GM23338 (cell line): ENCODE measurements at places on chromosomes 3 and 15. TPM values are rescaled to one million over a fixed set of nuclear protein-coding genes. Genes with fewer than 3 reads are reported as not detected.

DNA sequence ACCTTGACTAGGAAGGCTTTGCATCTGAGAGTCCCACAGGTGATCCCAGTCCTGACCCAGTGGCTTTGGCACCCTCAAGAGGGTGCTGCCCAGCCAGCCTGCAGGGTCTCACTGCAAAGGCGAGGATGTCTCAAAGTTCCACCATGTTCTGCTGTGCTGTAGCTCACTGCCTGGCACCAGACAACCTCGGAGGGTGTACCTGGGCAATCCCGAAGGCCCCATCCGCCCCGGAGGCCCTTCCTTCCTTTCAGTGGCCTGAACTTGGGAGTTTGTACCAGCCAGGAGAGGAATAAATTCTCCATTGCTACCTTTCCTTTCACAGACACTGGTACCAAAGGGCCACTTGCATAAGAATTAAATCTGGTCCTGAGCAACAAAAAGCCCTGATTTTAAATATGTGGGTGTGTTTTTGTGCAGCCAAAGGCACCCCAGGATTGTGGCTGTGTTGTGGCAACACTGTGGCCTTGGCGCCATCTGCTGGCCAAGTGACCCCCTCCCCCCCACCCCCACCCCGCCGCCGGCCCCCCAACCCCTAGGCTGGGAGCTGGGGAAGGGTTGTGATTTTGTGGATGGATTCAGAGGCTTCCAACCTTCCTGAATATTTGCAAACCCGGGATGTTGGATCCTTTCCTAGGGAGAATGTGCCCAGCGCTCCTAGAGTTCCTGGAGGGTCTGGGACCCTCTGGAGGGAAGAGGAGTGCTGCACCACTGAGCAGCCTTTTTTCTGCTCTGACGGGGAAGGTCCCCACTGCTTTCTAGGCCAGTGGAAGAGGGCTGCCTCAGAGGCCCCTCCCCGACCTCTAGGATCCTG lies 9.7 kb upstream of the PTPN23 start:
- DNase-seq, result peak; percentile 72

GRCh38 chr15:98711810-98712209 lies 63.5 kb downstream of the IGF1R start:
- DNase-seq, result no peak

GRCh38 chr3:113758389-113759024 lies 11.7 kb downstream of the ATP6V1A start:
- no peak for DNase-seq

DNA sequence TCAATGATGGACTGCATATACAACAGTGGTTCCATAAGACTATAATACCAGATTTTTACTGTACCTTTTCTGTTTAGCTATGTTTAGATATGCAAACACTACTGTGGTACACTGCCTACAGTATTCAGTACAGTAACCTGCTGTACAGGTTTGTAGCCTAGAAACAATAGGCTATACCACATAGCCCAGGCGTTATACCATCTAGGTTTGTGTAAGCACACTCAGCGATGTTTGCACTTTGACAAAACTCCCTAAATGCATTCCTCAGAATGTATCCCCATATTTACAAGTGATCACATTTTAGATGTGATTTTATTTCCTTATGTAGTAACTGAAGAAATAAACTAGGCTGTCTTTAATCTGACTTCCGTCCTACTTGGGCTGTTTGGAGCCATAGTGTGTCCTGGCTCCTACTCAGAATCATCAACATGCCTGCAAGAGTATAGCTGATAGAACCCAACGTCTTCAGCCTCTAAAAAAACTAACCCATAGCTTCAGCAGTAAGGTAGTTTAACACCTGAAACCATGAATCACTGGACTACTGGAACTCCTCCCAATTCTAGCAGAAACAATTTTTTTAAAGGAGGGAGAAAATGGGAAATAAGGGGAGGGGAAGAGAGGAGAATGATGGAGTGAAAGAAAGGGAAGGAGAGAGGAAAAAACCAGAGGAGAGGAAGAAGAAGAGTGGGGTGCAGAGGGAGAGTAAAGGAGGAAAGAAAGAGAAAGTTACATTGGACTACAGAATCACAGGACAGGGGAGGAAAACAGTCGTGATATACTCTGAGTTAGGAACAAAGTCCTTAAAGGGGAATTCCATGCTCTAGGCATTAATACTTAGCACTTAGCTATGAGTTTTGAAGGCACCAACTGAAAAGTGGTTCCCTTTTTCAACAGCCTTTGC lies 67.7 kb upstream of the PLXND1 start:
- no peak for DNase-seq

DNA sequence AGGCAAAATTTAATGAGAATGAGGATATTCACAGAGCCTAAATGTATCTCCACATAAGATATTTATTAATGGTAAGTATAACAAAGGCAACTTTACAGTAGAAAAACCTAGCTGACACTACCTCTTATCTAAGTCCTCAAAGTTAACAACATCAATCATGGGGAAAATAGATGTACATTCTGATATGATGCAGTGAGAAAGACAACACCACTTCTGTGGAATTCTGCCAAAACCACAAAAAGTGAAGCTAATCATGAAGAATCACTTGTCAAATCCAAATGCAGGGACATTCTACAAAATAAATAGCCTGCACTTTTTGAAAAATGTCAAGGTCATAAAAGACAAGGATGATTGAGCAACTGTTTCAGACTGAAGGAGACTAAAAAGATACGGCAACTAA lies 27.5 kb upstream of the EOMES start:
- DNase-seq, result no peak

- no peak for DNase-seq
Measured at GRCh38 chr3:10228248-10228950, 19.9 kb upstream of the TATDN2 start.

DNA sequence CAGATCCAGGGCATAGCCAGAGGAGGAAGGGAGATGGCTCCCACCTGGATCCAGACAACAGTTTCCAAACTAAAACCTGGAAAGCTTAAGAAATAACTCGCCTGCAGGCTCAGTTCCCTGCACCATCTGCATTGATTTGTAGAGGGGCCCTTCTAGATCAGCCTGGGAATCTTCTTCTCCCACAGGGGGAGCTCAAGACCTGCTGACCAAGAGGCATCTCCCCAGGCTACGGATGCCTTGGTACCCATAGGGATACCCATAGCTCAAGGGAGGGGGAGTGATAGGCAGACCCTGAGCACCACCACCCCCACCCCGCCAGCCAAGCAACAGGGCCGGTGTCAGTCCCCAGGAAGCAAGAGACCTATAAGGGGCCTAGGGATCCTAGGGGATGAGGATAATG lies 28.0 kb upstream of the DCLK3 start:
- peak; percentile 86 for DNase-seq

DNA sequence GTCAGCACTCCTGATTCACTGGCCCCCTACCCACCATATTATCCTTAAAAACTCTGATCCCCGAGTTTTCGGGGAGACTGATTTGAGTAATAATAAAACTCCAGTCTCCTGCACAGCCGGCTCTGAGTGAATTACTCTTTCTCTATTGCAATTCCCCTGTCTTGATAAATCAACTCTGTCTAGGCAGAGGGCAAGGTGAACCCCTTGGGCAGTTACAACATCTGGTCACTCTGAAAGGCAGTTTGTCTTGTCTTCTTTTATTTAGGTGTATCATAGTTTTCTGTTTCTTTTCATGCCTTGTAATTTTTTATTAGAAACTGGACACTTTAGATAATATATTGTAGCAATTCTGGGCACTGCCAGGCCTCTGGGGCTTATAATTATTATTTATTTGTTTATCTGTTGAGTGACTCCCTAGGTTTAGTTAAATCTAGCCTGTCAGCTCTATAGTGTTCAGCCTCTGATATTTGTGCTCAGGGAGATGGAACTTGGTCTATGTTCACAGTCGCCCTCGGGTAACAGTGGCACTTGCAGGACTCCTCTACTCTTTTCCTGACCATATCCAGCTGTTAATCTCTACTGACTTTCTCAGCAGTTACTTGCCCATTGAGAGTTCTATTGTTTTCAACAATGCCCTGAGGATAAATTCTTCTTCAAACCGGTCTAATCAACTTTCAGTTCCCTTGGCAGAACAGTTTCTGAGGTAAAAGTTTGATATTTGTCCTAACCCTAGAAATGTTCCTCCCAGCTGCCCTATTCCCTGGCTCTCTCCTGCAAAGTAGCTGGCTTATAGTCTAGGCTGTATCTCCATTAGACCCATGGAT lies 15.5 kb upstream of the PLAAT1 start:
- peak; percentile 13 for DNase-seq

GRCh38 chr15:43260011-43260615 lies 6.6 kb downstream of the TGM5 start:
- no peak for DNase-seq

GRCh38 chr3:79086514-79086913 lies 681.3 kb downstream of the ROBO1 start:
- DNase-seq, result peak; percentile 81

DNA sequence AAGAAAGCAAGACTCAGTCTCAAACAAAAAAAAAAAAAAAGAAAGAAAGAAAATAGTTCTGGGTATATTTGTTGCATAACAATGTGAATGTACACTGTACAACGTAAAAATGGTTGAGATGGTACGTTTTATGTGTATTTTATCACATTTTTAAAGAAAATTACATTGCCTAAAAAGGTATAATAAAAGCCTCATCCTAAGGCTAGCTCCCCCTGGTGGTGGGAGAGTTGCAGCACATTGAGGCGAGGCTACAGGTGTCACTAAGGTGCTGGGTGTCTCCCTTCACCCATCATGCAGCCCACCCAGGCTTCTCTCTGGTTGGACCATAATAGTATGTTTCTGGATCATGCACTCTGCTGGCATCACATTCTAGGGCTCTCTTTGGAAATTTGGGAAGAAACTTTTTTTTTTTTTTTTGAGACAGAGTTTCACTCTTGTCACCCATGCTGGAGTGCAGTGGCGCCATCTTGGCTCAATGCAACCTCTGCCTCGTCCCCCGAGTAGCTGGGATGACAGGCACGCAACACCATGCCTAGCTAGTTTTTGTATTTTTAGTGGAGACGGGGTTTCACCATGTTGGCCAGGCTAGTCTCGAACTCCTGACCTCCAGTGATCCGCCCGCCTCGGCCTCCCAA lies 12.4 kb upstream of the RAB11A start:
- peak; percentile 89 for DNase-seq

Gene PPM1L
- 20.9 and 26.4 TPM in 2 replicates for total RNA-seq

Gene GPR171
- not detected in 2 replicates for total RNA-seq

Gene THAP10
- total RNA-seq, result 5.5 and 5.7 TPM in 2 replicates

Gene GOLGA6A
- total RNA-seq, result 2.1 and 7.5 TPM in 2 replicates

Gene PCOLCE2
- total RNA-seq, result 17.7 and 18.6 TPM in 2 replicates
